ENCODE measurements at places on chromosomes 5 and 9. TPM values are rescaled to one million over a fixed set of nuclear protein-coding genes. Genes with fewer than 3 reads are reported as not detected.

Gene SPATA31D4
- not detected for total RNA-seq

Gene NR5A1
- not detected for total RNA-seq

Gene FOXD4
- total RNA-seq, result 0.11 TPM

Gene PDE4D
- 34.5 TPM for total RNA-seq

Gene GLIPR2
- total RNA-seq, result 8.7 TPM

Gene LRRC70
- total RNA-seq, result 0.77 TPM

- no peaks in the 10 kb centered on the region for H3K27me3 ChIP-seq
- H3K36me3 ChIP-seq, result peaks cover 18% of the 10 kb centered on the region
- no peak for DNase-seq
- H3K4me1 ChIP-seq, result peaks cover 69% of the 10 kb centered on the region
Observed at GRCh38 chr9:104871961-104872527, 55.9 kb downstream of the ABCA1 start.

DNA sequence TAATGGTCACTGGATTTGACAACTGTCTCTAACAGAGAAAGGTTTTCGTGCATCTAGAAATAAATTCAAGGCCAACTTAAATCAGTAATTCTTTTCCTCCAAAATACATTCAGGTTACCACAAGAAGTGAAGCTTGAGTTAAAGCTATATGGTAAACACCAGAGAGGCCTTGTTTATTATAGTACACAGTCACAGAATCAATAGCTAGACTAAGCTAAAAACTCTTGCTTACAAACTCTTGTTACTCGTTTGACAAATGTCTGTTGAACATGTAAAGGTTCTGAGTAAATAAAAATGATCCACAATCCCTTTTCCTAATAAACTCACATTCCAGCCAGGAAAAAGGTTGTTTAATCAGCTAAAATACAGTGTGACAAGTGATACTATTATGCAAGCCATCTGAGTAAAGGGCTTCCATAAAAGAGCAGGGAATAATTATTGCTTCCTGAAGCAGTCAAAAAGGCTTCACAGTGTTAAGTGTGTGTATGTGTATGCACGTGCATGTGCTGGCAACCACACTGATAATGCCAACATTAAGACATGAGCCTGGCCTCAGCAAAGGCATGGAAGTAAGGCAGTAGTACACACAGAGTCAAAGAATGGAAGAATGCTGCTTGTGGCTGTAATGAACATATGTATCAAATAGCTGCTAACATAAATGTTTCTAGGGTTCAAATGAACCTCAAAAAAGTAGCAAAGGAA is 12.8 kb downstream of the PTAR1 start:
- peaks cover 41% of the 10 kb centered on the region for H3K36me3 ChIP-seq
- H3K4me3 ChIP-seq, result no peak overlapping the region
- DNase-seq, result no peak
- H3K27me3 ChIP-seq, result no peaks in the 10 kb centered on the region

DNA sequence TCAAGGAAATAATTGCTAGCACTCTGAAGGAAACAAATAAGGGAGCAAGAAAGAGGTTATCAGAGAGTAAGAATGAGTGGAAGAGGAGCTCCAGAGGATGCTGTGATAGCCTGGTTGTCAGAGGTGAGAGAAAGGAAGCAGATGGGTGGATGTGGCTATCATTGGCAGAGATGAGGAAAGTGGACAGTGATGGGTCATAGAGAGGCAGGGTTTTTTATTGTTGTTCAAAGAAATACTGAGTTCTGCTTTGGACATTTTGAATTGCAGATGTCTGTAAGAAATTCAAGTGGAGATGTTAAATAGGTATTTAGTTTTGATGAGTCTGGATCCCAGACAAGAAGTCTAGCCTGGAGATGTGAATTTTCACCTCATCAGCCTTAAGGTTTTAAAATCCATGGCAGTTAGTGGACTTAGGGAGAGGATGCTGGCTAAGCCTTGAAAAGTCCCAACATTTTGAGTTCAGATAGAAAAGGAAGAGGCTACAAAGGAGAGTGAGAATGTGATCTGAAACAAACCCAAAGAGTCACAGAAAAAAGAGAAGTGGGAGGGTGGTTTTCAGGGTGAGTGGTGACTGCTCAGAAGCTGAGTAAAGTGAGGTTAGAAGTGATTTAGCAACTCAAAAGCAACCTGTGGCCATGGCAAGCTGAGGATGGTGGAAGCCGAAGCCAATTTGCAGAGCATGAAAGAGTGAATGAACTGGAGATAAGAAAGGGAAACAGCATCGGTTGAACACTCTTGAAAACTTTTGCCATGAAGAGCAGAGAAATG is 50.4 kb downstream of the PPIC start:
- H3K36me3 ChIP-seq, result no peaks in the 10 kb centered on the region
- no peaks in the 10 kb centered on the region for H3K27me3 ChIP-seq
- no peak for DNase-seq
- H3K4me3 ChIP-seq, result no peak overlapping the region
- no peaks in the 10 kb centered on the region for H3K4me1 ChIP-seq

- no peak overlapping the region for H3K4me3 ChIP-seq
- peak overlapping the region; percentile 69 for H3K27ac ChIP-seq
- peaks cover 82% of the 10 kb centered on the region for H3K4me1 ChIP-seq
- peaks cover 22% of the 10 kb centered on the region for H3K36me3 ChIP-seq
Observed at GRCh38 chr5:138949988-138950387, 74.9 kb upstream of the LRRTM2 start.

DNA sequence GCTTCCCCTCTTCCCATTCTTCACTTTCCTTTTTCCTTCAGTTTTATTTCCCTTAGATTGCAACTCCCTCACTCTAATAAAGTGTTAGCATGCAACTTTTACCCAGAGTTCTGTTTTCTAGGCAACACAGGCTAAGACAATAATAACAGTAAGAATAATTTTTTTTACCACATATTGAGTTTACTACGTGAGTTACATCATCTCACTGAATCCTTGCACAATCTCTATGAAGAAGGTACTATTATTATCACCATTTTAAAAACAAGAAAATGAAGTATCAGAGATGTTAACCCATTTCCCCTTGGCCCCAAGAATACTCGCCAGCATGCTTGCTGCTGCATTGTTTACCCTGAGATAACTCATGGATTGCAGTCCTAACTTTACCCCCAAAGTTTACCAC is 53.7 kb upstream of the SMIM32 start:
- H3K27me3 ChIP-seq, result peaks cover 74% of the 10 kb centered on the region
- H3K27ac ChIP-seq, result no peak overlapping the region
- H3K4me1 ChIP-seq, result no peaks in the 10 kb centered on the region
- DNase-seq, result no peak

- no peaks in the 10 kb centered on the region for H3K27me3 ChIP-seq
- peaks cover 28% of the 10 kb centered on the region for H3K4me1 ChIP-seq
- no peak for DNase-seq
- no peak overlapping the region for H3K27ac ChIP-seq
Observed at GRCh38 chr5:56617998-56618397, 197.4 kb upstream of the MAP3K1 start.

GRCh38 chr9:123074628-123075027 is 41.2 kb downstream of the GPR21 start:
- peaks cover 27% of the 10 kb centered on the region for H3K4me1 ChIP-seq
- peaks cover 46% of the 10 kb centered on the region for H3K36me3 ChIP-seq
- H3K27ac ChIP-seq, result peak overlapping the region; percentile 39

DNA sequence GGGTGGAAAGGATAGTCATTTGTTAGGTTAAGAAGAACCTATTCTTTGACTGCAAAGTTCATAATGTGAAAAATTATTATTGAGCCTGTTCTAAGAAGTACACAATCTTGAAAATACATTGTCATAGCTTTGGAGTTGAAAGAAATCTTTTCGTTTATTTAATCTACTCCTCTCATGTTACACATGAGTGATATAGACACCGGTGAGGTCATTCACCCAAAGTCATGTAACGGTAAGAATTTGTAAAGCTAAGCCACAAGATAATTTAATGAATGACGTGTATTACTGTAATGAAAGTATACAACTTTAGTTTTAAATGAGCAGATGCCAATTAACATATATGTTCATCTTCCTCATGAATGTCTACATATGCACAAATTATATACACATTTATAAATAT is 284.1 kb upstream of the PDE4D start:
- no peaks in the 10 kb centered on the region for H3K4me1 ChIP-seq
- H3K36me3 ChIP-seq, result no peaks in the 10 kb centered on the region
- no peak for DNase-seq

DNA sequence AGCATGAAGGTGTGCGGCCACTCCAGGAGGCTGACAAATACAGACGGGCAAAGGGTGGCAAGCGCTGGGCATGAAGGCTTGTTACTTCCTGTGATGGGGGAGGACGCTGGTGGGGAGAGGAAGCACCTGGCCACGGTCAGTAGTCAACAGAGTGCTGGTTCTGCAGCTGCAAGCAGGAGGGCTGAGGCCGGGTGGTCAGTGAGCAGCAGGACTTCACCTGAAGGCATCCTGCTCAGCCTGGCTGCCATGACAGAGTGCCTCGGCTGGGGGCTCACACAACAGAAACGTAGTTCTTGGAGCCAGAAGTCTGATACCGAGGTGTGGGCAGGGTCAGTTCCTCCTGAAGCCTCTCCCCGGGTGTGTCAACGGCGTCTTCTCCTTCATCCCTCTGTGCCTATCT is 118.6 kb upstream of the IRX4 start:
- H3K4me3 ChIP-seq, result no peak overlapping the region
- H3K4me1 ChIP-seq, result no peaks in the 10 kb centered on the region
- peaks cover 22% of the 10 kb centered on the region for H3K27me3 ChIP-seq
- no peak overlapping the region for H3K27ac ChIP-seq
- H3K36me3 ChIP-seq, result no peaks in the 10 kb centered on the region

DNA sequence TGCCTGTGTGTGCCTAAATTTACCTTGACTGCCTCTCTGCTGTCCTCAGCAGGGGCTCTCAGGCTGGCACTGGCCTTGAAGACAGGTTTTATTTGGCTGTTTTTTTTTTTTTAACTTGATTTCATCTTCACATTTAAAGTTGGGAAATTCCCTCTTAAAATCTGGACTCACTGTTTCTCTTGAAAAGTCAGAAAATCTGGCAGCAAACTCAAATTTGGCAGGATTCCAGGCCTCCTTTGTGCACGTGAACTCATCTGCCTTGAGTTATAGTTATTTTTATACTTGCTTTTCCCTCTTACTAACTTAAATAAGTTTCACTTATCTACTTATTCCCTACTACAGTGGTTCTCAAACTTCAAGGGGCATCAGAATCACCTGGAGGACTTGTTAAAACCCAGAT is 118.4 kb upstream of the MAP3K1 start:
- H3K4me3 ChIP-seq, result no peak overlapping the region
- no peak for DNase-seq
- no peaks in the 10 kb centered on the region for H3K27me3 ChIP-seq
- H3K27ac ChIP-seq, result peak overlapping the region; percentile 16
- no peaks in the 10 kb centered on the region for H3K36me3 ChIP-seq

DNA sequence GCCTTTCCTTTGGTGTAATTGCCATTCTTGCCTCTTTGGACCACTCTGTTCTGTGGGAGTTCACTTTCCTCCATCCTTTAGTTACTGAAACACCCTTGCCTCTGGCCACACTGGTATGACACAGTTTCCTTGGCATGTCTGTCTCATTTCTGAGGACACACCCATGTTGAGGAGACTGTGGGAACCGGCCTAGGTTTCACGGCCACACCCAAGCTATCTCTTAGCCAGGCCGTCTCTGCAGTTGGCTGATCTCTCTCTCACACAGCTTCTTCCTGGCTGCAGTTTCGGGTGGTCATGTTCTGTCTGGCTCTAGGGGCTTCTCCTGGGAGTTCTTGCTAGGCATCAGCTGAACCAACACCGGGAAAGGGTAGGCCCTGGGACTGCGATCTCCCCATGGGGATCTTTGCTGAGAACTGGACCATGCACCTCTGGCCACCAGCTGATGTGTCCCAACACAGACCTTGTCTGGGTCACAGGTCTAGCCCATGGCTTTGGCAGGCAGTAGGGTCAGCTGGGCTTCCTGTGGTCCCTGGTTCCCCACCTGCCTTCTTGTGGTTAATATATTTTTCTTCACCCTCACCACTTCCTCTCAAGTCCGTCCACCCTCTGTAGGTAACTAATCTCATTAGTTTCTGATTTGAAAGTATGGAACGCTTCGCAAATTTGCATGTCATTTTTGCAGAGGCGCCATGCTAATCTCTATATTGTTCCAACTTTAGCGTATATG is 24.9 kb downstream of the ARHGEF37 start:
- no peaks in the 10 kb centered on the region for H3K27me3 ChIP-seq
- peak overlapping the region; percentile 79 for H3K27ac ChIP-seq
- peak; percentile 32 for DNase-seq
- no peak overlapping the region for H3K4me3 ChIP-seq

DNA sequence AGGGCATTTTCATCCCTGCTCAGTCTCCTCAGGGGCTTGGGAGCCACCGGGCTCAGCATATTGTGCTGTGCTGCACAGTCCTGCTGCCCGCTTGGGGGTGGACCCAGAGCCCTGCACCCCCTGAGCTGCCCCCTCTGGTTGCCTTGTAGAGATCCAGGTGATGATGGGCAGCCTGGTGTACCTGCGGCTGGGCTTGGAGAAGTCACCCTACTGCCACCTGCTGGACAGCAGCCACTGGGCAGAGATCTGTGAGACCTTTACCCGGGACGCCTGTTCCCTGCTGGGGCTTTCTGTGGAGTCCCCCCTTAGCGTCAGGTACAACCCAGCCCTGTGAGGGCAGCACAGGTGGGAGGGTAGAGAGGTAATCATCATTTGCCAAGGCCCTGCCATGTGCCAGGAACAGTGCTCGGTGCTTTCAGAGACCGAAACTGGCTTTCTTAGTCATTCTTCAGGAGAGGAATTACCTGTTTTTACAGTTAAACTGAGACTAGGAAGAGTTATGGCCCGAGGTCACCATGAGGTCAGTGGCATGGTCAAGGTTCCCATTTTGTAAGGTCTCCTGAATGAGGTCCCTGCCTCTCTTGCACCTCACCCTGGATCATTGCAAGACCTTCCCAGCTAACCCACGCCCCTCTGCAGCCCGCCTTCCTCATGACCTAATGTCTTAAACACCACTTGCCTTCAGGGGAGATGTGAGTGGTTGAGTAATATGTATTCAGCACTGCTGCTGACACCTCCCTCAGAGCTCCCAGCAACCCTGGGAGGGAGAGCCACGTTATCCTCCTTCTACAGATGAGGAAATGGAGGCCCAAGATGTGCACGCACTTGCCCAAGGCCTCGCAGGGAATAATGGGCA is 7.5 kb downstream of the NHP2 start:
- H3K27ac ChIP-seq, result no peak overlapping the region
- DNase-seq, result peak; percentile 39
- no peaks in the 10 kb centered on the region for H3K27me3 ChIP-seq
- no peak overlapping the region for H3K4me3 ChIP-seq
- peaks cover 100% of the 10 kb centered on the region for H3K36me3 ChIP-seq

- H3K27ac ChIP-seq, result no peak overlapping the region
- no peak overlapping the region for H3K4me3 ChIP-seq
- H3K27me3 ChIP-seq, result no peaks in the 10 kb centered on the region
- peaks cover 5% of the 10 kb centered on the region for H3K4me1 ChIP-seq
Observed at GRCh38 chr9:80157561-80157983, 585.8 kb downstream of the TLE4 start.

GRCh38 chr9:86405926-86406325 is 51.7 kb upstream of the TUT7 start:
- H3K27ac ChIP-seq, result peak overlapping the region; percentile 27
- H3K36me3 ChIP-seq, result no peaks in the 10 kb centered on the region
- no peak overlapping the region for H3K4me3 ChIP-seq
- peaks cover 21% of the 10 kb centered on the region for H3K4me1 ChIP-seq
- H3K27me3 ChIP-seq, result peaks cover 16% of the 10 kb centered on the region
- no peak for DNase-seq
